DMS53 (cell line): ENCODE measurements at places on chromosomes 11 and 22.
A peak's percentile ranks its signal among the peaks of the same experiment; 100 is the strongest.

GRCh38 chr11:128480665-128481064 is 106.7 kb downstream of the ETS1 start:
- no peak for DNase-seq

GRCh38 chr11:102476812-102477211 is 24.2 kb upstream of the TMEM123 start:
- DNase-seq = peak; percentile 89

DNA sequence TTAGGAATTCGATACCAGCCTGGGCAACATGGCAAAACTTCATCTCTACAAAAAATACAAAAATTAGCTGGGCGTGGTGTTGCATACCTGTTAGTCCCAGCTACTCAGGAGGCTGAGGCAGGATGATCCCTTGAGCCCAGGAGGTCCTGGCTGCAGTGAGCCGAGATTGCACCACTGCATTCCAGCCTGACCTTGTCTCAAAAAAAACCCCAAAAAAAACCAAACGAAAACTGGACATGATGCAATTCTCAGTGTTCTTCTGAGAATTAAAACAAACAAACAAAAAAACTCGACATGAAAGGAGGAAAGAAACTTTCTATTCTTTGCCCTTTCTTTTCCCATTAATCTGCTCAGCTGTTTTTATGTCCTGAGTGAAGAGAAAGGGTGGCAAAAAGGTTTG is 7.4 kb downstream of the MED17 start:
- DNase-seq = no peak

- no peak for DNase-seq
Observed at GRCh38 chr11:94450048-94450447, 43.6 kb downstream of the MRE11 start.

DNA sequence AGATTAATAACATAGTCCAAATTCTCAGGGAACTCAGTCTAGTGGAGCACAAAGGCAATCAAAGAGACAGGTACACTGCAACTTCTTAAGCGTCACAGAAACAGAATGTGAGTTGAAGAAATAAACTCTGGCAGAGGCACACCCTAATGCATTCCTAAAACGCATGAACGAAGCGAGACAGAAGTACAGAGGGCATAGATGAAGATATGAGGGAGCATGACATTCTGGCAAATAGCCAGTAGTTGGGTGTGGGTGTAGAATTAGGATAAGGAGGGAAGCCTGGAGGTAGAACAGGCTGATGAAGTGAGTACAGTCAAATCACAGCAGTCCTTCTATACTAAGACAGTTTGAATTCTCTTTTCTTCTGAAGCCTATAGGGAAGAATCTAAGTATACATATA is 838.7 kb upstream of the API5 start:
- no peak for DNase-seq

DNA sequence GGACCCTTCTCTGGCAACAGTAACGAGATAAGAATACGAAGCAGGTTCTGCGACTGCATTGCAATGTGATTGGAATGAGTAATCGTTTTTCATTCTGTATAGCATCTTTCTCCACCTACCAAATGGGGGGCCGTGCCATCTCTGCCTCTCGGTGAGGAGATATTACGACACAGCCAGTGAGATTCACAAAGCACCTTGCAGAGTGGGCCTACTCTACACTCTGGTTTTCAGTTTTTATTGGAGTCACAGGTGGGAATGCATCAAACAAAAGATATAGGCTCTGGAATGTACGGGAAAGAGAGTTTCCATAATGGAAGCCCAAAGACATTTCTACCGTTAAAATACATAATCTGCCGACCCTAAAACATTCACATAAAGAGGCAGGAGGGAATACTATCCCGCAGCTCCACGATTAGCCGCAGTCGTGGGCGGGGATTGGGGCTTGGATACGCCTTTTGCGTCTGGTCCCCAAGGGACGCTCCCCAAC is 423 bp upstream of the RTN3 start:
- no peak for DNase-seq

- no peak for DNase-seq
Observed at GRCh38 chr11:131504199-131504949, 134.0 kb downstream of the NTM start.

GRCh38 chr11:43567396-43567975 is 113.1 kb upstream of the HSD17B12 start:
- DNase-seq = peak; percentile 72

DNA sequence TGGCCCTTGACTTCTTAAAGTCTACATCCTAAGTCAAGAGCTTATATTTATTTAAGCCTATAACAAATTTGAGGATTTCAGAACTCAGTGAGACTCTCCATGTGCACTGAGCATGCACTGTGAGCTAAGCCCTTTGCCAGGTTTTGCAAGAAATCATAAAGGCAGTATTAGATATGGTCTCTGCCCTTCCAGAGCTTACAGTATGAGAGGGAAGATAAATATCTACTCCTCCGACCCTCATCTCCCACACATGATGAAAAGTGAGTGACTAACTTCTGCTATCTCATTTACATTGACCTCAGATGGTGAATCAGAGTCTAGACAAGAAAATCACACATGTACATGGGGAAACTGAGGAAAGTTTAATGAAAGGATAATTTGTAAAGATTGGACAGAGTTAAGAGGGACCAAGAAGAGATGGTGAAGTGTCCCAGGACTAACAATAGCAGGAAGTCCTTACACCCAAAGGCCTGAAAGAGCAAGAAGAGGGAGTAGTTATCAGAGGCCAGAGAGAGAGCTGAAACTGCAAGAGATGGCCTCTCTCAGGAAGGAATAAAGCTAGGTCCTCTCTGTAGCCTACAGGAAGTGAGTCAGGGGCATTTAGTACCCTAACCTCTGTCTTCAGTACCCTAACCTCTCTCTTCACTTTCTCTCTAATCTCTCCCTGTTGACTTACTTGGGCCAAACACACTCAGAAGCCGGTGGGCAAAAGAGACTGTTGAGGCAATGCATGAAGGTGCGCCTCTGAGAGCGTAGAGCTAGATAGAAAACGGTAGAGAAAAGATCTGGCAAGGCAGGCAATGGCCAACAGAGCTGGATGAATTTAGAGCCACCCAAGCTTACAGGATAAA is 23.0 kb upstream of the BLID start:
- DNase-seq = no peak

- no peak for DNase-seq
Observed at GRCh38 chr11:74689666-74690065, 41.6 kb downstream of the CHRDL2 start.

- DNase-seq = no peak
Observed at GRCh38 chr11:16114978-16115871, 241.1 kb downstream of the SOX6 start.

DNA sequence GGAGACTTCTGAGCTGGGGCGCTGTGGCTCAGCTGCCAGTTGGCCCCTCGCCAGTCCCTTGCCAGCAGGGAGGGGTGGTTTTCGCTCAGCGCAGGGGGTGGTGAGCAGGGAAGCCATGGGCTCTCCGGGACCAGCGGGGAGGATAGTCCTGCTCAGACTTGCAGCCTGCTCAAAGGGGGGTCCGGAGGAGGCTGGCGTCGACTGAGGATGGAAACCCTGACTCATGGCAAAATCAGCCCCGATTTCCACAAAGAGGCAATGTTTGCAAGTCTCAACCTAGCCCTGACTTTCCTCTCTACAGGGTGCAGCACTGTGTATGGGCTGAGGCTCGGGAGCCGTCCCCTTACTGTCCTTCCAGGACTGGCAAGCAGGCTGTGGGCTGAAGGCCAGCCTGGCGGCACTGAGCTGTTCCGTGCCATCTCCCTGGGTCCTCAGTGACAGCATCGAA is 35.1 kb downstream of the FBLN1 start:
- no peak for DNase-seq

GRCh38 chr22:24043958-24044357 is 32.9 kb downstream of the CABIN1 start:
- DNase-seq = no peak

DNA sequence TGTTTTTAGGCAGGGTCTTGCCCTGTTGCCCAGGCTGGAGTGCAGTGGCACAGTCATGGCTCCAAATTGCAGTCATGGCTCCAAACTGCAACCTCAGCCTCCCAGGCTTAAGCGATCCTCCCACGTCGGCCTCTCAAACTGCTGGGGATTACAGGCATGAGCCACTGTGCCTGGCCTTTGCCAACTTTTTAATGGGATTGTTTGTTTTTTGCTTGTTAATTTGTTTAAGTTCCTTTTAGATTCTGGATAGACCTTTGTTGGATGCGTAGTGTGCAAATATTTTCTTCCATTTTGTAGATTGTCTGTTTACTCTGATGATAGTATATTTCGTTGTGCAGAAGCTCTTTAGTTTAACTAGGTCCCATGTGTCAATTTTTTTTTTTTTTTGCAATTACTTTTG is 10.0 kb upstream of the SCGB1D1 start:
- DNase-seq = no peak

GRCh38 chr11:57180081-57180561 is 1.6 kb upstream of the LRRC55 start:
- DNase-seq = no peak
